ENCODE measurements at places on chromosomes 12 and 14.

DNA sequence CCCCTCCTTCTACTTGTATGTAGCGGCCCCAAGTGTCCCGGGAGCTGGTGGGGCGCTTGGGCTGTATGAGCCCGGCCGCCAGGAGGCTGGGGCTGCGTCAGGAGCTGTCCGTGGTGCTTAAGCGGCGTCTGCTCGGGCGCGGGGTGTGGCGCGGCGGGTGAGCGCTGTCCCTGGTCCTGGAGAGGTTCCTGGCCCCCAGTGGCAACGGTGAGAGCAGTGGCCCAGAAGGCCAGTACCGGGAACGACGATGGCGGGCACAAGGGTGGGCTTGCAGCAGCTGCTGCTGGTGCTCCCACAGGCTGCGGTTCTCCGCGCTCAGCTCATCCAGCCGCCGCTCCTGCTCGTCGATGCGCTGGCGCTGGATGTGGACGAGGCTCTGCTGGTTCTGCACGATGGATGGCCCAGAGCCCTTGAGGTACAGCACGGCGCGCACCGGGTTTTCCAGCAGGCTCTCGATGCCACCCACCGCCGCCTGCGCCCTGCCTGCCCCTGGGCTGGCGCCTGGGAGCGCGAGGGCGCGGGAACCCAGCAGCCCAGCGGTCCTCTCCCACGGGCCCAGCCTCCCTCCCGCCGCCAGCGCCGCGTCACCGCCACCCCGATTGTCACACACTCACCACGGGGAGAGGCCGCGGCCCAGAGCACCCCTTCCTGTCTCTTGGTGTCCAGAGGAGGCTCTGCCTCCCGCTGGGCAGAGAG lies 41.9 kb upstream of the FKBP4 start:
- DNase-seq: peak; percentile 76

DNA sequence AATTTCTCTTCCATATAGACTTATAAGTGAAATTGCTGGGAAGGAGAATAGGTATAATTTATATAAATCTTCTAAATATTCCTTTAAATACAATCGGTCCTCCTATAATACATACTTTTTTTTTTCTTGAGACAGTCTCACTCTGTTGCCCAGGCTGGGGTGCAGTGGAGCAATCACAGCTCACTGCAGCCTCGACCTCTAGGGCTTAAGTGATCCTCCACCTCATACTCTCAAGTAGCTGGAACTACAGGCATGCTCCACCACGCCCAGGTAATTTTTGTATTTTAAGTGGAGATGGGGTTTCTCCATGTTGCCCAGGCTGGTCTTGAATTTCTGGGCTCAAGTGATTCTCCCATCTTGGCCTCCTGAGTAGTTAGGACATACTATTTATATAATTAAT lies 29.7 kb upstream of the NPFF start:
- no peak for DNase-seq

DNA sequence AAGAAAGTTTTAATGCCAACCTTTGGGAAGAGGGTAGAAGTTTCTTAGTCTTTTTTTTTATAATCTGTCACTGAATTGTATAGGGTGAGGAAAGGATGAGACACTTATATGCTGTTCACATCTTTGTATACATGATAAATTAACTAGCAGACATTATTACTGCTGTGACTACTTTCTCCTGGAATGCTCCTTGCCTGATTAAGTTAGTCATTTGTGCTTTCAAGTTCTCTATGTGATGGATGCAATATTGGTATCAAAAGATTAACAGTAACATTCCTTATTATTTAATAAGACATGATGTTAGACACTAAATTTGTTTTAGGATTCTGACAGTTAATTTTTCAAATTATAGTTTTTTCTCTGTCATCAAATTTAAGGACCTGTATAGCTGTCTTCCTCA lies 223.4 kb upstream of the GARIN2 start:
- no peak for DNase-seq

- DNase-seq: no peak
These were observed 316.6 kb upstream of the RTL1 start for GRCh38 chr14:101219896-101220703.

DNA sequence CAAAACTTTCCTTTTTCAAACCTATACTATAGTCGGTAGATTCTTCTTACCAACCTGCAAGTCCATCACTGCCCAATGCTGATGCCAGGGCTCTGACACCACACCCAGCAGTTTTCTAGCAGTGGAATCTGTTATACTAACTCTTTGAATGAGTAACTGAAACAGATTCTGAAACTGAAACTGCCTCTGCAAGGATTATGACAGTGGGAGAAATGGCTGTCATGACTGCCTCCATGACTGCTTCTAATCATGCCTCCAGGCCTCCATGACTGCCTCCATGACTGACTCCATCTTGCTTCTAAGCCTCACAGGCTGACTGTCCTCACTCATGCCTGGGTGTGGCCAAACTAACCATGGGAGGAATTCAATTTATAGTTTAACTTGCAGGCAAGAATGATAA lies 29.4 kb upstream of the OXA1L start:
- no peak for DNase-seq

DNA sequence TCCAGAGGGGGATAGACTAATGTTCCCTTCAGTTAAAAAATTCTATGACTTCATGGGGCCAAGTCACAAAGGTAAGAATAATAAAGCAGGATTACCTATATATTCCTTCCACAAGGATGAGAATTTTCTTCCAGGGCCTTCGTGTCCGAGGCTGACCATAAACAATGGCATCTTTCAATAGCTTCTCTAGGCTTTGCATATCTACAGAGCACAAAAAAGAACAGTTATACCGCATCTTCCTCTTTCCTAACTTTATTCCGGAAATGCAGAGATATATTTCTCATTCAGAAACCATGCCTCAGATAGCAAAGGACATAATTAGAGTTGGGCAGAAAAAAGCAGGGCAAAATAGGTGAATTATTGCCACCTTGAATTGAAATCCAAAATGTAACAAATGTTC lies 58.3 kb upstream of the ISM2 start:
- no peak for DNase-seq

GRCh38 chr14:30889244-30889594 lies 14.9 kb downstream of the COCH start:
- DNase-seq: no peak

GRCh38 chr12:3157581-3158323 lies 80.6 kb downstream of the TSPAN9 start:
- peak; percentile 61 for DNase-seq

GRCh38 chr12:131126662-131127173 lies 173.0 kb downstream of the ADGRD1 start:
- no peak for DNase-seq

DNA sequence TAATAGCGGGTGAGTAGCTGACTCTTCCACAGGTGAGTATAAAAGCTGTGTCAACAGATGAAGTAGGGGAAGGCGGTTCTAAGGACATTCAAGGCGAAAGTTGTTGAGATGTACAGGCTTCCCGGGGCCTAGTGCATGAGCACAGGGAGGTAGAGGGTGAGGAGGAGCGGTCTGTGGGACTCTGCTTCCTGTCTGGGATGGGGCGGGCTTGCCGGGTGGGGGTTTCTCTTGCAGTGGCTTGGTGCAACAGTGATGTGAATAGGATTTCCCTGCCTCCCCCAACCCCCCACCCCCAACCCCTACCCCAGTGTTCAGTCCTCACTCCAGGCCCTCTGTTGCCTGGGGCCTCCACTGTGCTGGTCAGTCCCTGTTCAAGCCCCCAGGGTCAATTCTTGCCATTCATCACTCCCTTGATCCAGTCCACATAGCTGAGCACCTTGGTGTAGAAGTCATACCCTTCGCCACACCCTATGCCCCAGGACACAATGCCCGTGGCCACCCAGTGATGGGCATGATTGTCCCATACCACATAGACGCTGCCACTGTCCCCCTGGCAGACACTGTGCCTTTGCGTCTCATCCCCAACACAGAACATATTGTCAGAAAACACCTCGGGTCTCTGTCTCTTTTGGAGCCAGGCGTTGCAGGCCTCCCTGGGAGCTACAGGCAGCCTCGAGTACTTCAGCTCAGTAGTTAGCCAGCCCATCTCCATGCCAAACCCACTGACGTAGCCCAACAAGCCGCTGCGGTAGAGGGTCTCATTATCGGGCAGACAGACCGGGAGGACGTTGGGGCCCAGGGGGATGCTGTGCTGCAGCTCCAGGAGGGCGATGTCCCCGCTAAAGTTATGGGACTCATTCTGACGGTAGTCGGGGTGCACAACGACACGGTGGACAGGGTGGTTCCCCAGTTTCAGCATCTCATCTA lies 4.0 kb upstream of the C1R start:
- DNase-seq: no peak

GRCh38 chr12:14767617-14768016 lies 35.7 kb downstream of the WBP11 start:
- no peak for DNase-seq

- DNase-seq: no peak
These were observed 11.1 kb upstream of the GALNT9 start for GRCh38 chr12:132340266-132341035.

DNA sequence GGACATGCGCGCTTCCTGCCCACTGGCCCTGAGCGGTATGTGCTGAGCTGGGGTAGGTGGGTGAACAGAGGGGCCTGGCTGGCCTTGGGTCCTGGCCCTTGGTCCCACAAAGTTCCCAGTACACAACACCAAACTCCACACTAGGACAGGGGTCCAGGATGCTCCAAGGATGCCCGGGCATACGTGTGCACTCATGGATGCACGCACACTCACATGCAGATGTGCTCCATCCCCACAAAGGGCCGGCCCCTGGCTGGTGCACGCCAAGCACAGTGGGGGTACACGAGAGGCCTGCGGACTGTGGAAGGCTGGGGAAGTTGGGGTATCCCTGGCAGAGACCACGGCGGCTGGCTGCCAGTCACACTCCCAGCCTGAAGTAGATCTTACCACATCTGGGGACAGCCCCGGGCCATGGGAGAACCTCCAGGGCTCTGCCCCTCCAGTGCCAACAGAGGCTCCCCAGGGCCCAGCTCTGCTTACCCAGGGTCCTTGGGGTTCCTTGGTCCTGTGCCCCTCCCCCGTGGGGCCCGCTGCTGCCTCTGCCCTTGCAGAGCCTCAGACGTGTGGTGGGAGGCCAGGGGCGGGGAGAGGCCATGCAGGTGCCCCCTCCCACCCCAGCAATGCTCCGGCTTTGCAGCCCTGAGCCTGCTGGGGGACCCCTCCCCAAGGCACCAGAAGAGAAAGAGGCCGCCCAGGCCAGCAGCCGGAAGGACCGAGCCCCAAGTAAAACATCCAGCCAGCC lies 24.0 kb upstream of the NUDT14 start:
- DNase-seq: no peak

- peak; percentile 61 for DNase-seq
These were observed 5.1 kb upstream of the NKX2-1 start for GRCh38 chr14:36524874-36525745.

GRCh38 chr14:69261761-69262331 lies 1.9 kb downstream of the GALNT16 start:
- peak; percentile 36 for DNase-seq

- no peak for DNase-seq
These were observed 90.0 kb downstream of the SSPN start for GRCh38 chr12:26285401-26285800.

DNA sequence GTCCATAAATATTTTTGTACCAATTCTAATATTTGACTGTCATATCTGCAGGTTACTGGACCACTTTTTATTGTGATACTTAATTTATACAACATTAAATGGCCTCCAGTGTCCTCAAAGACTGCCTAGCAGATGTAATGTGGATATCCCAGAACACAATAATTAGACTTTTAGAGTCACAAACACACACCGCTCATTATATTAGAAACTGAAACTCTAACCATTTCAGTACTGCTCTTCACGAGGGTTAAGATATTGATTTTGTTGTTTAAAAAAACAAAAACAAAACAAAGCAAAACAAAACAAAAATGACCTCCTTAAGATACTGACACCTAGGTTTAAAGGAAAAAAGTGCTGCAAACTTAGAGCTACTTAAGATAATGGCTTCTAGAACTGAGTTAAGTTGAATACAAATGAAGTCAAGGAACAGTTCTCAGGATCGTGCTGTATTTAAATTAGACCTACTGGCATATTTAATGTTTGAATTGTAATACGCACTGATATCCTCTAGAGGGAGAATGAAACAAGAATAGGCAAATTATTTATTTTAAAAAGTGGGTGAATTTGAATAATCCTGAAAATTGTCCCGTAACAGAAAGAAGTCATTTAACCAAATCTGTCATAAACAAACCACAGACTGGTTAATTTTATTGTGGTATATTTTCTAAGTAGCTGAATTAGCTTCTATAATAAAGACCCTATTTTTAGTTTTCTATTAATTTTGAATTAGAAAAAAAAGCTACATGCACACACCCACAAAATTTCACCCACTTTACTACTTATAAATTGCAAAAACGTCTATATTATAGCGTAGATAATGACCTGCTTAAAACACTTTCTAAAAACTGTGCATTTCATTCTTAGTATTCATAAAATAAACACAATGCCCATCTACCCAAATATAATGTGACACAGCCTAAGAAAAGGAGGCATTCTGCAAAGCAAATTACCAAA lies 395.2 kb upstream of the DCN start:
- peak; percentile 16 for DNase-seq

DNA sequence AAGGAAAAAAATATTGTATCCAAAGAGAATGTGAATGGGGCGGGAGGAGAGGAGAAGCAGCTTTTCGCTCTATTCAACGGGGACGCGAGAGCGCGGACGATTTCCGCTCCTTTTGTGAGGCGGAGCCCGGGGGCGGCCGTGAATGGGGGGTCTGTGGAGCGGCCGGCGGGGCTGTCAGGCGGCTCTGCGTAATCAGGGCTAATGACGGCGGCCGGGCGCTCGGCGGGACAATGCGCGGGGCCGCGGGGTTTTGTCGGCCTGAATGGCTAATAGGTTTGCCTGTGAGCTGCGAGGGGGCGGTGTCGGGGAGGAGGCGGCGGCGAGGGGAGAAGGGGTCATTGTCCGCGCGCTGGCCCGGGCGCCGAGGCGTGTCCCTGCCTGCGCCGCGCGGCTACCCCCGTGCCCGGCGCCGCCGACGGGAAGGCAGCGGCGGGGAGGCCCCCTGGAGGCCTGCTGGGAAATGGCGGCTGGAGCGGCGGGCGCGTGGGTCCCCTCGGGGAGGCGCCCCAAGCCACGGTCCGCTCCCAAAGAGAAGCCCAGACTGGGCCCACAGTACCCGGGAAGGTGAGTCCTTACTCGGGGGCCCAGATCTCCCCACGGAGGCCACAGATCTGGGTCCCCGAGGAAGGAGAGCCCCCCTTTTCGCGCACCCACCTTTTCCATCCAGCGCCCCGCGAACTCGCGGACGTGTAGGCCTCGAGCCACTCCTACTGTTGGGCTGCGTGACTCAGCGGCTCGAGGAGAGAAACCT lies 6.0 kb downstream of the SIX6 start:
- DNase-seq: peak; percentile 90

DNA sequence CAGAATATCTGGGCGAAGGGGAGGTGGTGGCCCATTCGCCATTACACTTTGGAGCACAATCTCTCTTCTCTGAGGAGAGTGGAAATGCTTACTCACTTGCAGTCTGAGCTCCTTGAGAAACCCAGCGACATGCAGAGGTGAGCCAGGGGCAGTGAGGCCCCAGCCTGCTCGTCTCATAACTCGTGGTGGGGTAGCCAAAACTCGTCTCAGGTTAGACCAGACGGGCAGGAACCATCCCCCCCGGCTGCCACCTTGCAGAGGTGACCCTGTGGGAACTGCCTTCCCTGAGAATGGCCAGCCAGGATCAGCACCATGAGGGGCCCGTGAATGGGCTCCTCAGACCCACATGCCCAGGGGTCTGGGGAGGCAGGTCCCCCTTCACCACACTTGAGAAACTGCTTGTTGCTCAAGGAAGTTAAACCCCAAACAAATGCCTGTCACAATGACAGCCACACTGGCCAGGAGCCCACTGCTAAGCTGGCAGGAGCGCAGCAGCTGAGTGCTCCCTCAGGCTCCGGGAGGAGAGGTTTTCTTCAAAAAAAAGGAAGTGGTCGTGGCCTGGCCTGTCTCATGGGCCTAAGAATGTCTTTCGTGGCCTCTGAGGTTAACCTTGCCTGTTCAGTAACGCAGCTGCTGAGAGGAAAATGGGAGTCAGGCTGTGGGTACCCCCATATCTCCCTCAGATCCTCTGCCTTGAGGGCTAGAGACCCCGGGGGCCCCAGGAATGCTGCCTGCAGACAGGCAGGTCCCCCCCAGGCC lies 9.2 kb upstream of the ALDH2 start:
- DNase-seq: no peak
